ENCODE measurements at places on chromosomes 6 and 20.

DNA sequence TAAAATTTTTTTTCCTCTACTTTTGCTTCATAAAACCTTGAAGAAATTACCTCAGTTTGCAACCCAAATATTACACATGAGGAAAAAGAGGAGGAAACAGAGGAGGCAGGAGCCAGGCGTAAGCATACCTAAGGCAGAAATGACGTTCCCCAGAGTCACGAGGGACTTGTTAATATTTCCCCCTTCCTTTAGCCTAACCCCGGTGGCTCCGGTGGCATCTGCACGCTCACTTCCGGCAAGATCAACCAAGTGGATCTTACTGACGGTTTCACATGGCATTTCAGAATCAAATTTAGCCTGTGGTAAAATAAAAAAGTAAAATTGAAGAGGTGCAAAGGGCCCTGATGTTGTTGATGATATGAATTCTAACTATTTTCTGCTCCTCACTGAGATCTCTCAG is 67.4 kb downstream of the KIF16B start:
- no peak for DNase-seq

DNA sequence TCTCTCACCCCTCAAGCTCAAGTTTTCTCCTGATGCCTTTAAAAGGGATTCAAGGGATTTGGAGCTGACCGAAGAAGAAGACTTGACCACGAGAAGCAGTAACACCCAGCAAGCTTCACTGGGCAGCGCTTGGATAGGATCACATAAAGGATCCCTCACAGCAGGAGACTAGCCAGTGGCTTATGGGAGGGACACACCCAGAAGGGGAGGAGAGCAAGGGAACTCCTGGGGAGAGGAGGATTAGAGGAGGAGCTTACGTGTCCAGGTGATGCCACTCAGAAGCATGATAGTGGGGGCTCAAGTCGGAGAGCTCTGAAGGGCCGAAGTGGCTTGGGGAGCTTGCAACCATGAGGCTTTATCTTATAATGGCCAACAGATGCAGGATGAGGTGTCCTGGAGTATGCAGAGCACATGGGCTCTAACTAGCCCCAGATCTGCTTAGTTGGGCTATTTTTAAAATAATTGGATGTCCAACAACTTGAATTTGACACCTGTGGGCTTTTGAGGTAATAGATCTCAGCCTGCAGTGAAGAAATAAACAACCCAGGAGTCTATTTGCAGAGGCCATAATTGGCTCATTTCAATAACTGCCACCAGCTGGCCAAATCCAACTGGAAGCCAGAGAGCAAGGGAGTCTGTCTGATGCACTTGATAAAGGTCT is 137.9 kb upstream of the EXOC2 start:
- no peak for DNase-seq

DNA sequence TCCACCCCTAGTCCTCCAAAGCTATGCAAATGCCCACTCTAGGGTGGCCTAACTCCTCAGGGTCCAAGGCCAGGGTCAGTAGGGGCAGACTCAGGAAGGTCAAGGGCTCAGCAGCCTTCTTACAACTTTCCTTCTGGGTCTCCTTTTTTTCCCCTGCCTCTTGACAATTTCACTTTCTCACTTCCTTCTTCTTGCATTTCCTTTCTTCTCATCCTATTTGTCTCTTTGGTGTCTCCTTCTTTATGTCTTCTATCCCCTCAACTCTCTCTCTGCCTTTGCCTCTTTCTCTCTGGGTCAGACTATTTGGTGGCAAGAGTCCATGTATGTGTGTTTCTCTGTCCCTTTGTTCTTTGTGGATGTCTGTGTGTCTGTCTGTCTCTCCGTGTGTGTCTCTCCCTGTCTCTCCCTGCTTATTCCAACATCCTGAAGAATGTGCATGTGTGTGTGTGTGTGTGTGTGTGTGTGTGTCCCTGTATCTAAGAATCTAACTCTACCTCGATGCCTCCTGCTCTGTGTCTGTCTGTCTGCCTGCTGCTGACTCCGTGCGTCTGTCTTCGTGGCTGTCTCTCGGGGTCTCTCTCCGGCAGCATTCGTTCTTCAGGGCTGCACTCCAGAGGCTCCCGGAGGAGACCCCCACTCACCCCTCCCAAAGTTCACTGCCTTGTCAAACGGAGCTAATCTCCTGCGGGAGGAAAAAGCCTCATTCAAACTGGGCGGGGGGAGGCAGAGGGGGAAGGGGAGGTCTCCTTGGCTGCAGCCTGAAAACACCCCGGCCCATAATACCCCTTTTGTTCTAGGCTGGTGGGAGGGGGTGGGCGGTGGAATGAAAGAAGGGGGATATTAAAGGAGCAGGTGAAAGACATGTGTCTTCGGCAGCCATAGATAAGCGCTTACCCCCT is 51.7 kb upstream of the FOXP4 start:
- DNase-seq, result no peak

GRCh38 chr20:58702859-58703648 is 10.5 kb downstream of the NPEPL1 start:
- DNase-seq, result no peak

- DNase-seq, result no peak
Observed at GRCh38 chr20:21501184-21501583, 12.7 kb downstream of the NKX2-2 start.
